Progenitor cell of endocrine pancreas (in vitro differentiated cells): ENCODE measurements at places on chromosomes 16 and 17. TPM values are rescaled to one million over a fixed set of nuclear protein-coding genes. Genes with fewer than 3 reads are reported as not detected.

The GPATCH8 gene
- total RNA-seq: 70.9 and 76.5 TPM in 2 replicates

The CLEC18B gene
- 3.0 and 3.5 TPM in 2 replicates for total RNA-seq

The MYH8 gene
- not detected in 2 replicates for total RNA-seq

The RFWD3 gene
- total RNA-seq: 40.3 and 48.4 TPM in 2 replicates

GRCh38 chr17:58315750-58316149 is 12.8 kb downstream of the TSPOAP1 start:
- no peak overlapping the region for H3K27ac ChIP-seq
- no peak for DNase-seq
- H3K27me3 ChIP-seq: no peaks in the 10 kb centered on the region
- H3K4me3 ChIP-seq: no peak overlapping the region
- no peaks in the 10 kb centered on the region for H3K4me1 ChIP-seq

DNA sequence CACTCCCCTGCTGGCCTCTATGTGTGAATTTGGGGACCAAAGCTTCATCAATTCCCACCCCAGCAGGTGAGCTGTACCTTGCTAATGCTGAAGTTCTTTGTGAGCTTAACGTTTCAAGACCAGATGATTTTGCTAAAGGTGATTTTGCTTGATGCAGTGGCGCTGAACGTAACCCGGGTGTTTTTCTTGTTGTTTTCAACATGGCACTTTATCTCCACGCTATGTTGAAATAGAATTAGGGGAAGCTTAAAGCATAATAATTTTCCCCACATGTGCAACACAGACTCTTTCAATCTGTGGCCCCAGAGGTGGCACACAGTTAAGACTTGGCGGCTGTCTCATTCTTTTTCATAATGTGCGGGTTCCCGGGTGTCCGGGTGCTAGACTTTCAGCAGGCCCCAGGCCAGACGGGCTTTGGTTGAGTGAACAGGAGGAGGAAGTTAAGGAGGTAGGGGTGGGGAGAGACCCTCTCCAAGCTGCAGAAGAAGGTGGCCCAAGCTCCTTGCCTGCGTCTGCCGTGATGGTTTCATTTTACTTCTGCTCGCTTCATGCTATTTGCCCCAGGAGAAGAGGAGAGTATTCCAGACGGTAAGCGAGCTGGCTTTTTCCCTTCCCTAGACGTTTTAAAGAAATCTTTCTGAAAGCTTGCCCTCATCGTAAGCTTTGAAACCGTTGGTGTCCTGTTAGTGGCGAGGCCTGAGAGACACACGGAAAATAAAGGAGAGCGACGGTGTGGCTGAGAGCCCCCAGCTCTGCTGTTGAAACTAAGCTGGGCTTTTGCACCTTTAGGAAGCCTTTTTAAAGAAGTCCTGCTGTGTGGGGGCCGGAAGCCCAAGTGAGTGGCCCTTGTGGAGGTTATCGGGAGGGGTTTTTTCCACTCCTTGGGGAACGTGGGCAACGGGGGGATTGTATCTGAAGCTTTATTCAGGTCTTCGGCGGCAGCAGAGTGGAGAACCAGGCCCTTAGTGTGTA is 4.2 kb downstream of the FOXC2 start:
- no peaks in the 10 kb centered on the region for H3K36me3 ChIP-seq
- no peak overlapping the region for H3K27ac ChIP-seq
- no peak for DNase-seq
- no peaks in the 10 kb centered on the region for H3K4me1 ChIP-seq
- H3K4me3 ChIP-seq: no peak overlapping the region

DNA sequence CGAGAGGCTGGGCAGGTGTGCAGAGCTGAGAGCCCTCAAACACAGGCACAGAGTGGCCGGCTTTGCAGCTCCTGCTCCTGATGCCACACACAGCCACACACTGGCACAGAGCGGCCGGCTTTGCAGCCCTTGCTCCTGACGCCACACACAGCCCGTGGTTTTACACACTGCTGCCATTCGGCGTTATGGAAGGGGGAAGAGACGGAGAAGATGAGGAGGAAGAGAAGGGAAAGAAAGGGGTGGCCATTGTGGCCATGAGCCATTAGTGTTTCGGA is 26.8 kb downstream of the WSCD1 start:
- H3K36me3 ChIP-seq: peaks cover 3% of the 10 kb centered on the region
- peaks cover 70% of the 10 kb centered on the region for H3K27me3 ChIP-seq
- no peak overlapping the region for H3K4me3 ChIP-seq

DNA sequence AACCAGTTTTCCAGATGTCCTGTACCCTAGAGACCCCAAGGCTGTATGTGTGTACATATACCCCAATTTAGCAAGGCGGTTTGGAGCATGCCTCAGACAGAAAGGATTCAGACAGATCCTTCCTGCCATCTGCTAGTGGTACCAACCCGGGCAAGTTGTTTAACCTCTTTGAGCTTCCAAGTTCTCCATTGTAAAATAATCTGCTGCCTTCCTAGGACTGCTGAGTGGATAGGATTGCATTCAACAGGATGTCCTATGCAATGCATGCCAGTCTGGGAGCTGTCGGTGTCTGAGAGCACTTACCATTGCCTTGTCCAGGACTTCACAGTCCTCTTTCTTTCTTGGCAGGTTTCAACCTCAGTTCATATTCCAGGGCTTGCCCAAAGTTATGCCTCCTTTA is 1.9 kb downstream of the CDH13 start:
- H3K4me3 ChIP-seq: no peak overlapping the region
- H3K4me1 ChIP-seq: peaks cover 3% of the 10 kb centered on the region
- no peak overlapping the region for H3K27ac ChIP-seq
- H3K36me3 ChIP-seq: no peaks in the 10 kb centered on the region
- no peak for DNase-seq

GRCh38 chr16:55035956-55036355 is 105.3 kb downstream of the IRX5 start:
- no peak for DNase-seq
- H3K36me3 ChIP-seq: no peaks in the 10 kb centered on the region
- H3K27ac ChIP-seq: no peak overlapping the region
- peaks cover 32% of the 10 kb centered on the region for H3K27me3 ChIP-seq
- peaks cover 4% of the 10 kb centered on the region for H3K4me1 ChIP-seq

DNA sequence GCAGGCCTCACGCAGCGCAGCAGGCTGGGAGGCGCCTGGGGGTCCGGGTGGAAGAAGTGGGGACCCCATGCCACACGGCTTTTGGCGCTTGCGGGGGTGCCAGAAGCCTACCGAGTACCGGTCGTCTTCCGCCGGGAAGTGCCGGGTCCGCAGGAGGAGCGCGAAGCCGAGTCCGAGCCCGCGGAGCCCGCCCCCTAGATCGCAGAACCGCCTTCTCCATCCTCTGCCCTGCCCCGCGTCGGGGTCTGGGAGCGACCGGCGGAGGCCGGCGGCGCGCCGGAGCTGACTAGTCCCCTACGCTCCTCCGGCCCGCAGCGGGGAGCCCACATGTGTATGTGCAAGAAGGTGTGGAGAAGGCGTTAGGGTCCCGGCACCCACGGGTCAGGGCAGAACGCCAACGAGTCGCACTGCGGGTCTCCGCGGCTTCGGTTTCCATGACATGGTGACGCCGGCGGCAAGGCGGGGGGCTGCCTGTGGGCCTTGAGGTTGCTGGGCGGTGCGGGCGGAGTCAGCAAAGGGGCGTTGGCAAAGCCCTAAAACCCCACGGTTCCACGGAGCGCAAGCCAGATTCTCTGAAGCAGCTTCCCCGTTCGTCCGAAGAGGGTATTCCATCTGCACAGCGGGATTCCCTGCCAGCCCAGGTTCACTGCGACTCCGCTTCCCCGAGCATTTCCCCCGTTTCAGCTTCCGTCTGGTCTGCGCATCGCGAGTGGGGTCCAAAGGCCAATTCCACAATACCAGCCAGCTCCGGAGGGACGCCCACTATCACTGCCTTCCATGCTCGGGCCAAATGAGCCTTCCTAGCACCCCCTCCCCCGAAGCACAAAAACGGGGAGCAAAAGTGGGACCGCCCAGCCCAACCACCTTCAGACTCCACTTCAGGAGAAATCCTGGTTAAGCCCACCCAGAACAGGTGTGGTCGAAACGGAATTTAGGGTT is 2.3 kb upstream of the LHX1 start:
- no peak for DNase-seq
- peaks cover 96% of the 10 kb centered on the region for H3K27me3 ChIP-seq
- no peak overlapping the region for H3K27ac ChIP-seq
- no peaks in the 10 kb centered on the region for H3K36me3 ChIP-seq
- H3K4me1 ChIP-seq: peaks cover 46% of the 10 kb centered on the region

DNA sequence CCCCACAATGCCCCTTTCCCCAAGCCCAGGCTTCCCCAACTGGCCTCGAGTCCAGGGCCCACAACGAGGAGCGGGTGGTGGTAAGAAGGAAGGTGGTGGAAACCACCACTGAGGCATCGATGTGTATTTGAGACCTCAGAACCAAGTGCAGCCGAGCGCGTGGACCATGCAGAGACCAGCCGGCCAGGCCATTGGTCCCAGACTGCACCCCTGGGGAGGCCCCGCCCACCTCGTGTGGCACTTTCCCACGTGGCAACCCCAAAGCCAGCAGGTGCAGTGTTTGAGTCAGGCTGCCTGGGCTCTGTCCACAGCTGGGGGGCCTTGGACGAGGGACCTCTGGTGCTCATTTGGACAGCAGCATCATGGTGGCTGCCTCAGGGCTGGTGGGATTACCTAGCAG is 28.1 kb upstream of the BAHCC1 start:
- no peak overlapping the region for H3K4me3 ChIP-seq
- DNase-seq: no peak
- H3K36me3 ChIP-seq: no peaks in the 10 kb centered on the region
- H3K27me3 ChIP-seq: peaks cover 41% of the 10 kb centered on the region
